ENCODE measurements at places on chromosomes 1 and 21. TPM values are rescaled to one million over a fixed set of nuclear protein-coding genes. Genes with fewer than 3 reads are reported as not detected.

GRCh38 chr1:35555212-35555584 is 2.0 kb downstream of the KIAA0319L start:
- no peaks in the 10 kb centered on the region for H3K27me3 ChIP-seq
- H3K4me3 ChIP-seq: no peak overlapping the region
- H3K36me3 ChIP-seq: no peaks in the 10 kb centered on the region
- H3K4me1 ChIP-seq: peaks cover 6% of the 10 kb centered on the region
- no peak overlapping the region for H3K27ac ChIP-seq

- H3K4me3 ChIP-seq: no peak overlapping the region
- DNase-seq: no peak
- H3K27ac ChIP-seq: no peak overlapping the region
- H3K36me3 ChIP-seq: no peaks in the 10 kb centered on the region
- H3K27me3 ChIP-seq: no peaks in the 10 kb centered on the region
Measured at GRCh38 chr1:58436615-58437297, 109.8 kb downstream of the OMA1 start.

DNA sequence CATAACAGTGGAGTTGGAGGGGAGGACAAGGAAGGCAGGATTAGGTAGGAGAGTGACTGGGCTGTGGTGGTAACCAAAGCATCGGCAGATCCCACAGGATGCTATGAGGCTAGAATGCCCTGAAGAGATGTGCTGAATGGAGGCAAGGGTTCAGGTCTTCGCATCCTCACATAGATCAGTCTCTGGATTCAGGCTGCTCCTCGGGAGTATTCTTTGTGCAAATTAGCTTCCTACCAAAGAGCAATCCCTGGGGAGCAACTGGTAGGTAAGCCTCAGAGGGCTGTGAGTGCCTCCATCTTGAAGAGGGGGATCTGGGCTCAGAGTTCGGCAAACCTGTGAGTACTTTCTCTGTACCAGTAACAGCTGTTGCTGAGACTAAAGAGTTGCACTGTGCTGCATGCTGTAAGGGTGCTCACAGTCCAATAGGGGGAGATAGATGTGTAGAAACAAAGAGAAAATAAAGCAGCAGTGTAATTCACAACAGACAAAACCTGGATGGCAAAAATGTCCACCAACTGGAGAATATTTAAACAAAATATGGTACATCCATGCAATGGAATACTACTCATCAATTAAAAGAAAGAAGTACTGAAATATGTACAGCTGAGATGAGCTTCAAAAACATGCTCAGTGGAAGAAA is 322.4 kb upstream of the DEPDC1 start:
- H3K4me1 ChIP-seq: no peaks in the 10 kb centered on the region
- H3K27me3 ChIP-seq: no peaks in the 10 kb centered on the region
- H3K36me3 ChIP-seq: no peaks in the 10 kb centered on the region
- no peak for DNase-seq

GRCh38 chr1:41518471-41518870 is 34.0 kb upstream of the EDN2 start:
- H3K27me3 ChIP-seq: no peaks in the 10 kb centered on the region
- H3K36me3 ChIP-seq: no peaks in the 10 kb centered on the region
- H3K27ac ChIP-seq: no peak overlapping the region
- DNase-seq: no peak
- no peak overlapping the region for H3K4me3 ChIP-seq
- no peaks in the 10 kb centered on the region for H3K4me1 ChIP-seq

The KDF1 gene
- total RNA-seq: not detected

The OR2AK2 gene
- not detected for total RNA-seq
